ENCODE measurements at places on chromosomes 11 and 22. TPM values are rescaled to one million over a fixed set of nuclear protein-coding genes. Genes with fewer than 3 reads are reported as not detected.

GRCh38 chr11:35200811-35201341 lies 61.9 kb downstream of the CD44 start:
- no peak for DNase-seq

- no peak for DNase-seq
Measured at GRCh38 chr11:10941414-10941813, 83.6 kb upstream of the ZBED5 start.

GRCh38 chr22:34784056-34784455 lies 281.9 kb upstream of the ISX start:
- no peak for DNase-seq

TBC1D22A gene
- total RNA-seq: 49.0 TPM

- no peak for DNase-seq
Measured at GRCh38 chr11:57626895-57627294, 22.8 kb downstream of the YPEL4 start.

DNA sequence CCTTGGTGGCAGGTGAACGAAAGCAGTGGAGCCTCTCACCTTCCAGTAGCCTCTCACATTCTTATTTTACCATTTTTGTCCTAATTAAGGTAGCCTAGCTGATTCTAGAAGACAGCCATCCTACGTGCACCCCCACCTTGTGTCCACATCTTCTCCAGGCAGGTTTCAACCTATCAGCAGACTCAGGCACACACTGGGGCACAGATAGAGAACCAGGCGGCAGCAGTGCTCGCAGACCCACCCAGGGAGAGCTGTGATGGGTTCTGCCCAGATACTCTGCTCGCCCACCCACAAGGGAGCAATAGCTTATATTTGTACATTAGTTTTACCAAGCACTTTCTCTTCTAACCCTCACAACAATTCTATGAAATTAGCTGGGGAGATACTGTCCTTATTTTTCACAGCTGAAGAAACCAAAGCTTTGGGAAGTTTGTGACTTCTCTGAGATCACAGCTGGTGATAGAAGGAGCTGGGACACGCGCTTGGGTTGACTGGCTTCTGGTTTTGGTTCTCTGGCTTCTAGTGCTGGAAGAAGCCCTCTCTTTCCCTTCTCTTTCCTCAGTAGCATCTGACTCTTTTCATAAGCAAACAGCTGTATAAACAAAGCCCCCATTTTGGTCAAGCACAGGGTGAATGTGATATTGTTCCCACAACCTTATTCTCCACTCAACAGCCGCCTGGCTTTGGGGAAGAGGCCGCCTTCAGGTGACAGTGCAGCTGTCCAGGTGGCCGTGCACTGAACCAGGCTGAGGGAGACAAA lies 36.9 kb downstream of the PPP2R1B start:
- no peak for DNase-seq
